ENCODE measurements at places on chromosomes 12 and 14.

DNA sequence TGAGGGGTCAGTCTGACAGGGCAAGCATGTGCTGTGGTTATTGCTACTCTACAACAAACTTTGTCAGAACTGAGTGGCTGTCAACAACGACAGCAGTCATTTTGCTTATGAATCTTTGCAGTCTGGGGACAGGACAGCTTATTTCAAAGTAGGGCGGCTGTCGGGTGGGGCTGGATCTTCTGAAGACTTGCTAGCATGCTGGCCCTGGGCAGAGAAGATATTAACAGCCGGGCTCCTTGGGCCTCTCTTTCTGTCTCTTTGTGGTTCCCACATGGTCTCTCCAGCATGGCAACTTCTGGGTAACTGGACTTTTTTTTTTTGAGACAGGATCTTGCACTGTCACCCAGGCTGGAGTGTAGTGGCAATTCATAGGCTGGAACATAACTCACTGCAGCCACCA, 33.9 kb upstream of the ALDH2 start:
- DNase-seq: no peak

DNA sequence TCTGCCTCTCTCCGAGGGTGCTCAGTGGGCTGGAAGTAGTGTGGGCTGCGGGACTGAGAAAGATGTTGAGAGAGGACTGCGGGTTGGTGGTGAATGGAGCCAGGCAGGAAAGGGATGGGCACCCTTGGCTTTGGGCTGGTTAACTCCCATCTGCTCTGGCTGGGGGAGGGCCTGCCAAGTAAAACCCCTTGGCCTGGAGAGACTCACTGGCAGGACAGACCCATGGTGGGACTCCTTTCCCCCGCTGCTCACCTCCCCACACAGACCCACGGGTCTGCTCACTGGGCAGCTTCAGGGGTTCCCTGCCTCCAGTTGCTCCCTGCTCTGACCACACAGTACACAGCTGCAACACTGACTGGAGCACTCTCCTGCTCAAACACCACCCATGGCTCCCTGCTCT, 54.1 kb downstream of the KRT80 start:
- DNase-seq: no peak

DNA sequence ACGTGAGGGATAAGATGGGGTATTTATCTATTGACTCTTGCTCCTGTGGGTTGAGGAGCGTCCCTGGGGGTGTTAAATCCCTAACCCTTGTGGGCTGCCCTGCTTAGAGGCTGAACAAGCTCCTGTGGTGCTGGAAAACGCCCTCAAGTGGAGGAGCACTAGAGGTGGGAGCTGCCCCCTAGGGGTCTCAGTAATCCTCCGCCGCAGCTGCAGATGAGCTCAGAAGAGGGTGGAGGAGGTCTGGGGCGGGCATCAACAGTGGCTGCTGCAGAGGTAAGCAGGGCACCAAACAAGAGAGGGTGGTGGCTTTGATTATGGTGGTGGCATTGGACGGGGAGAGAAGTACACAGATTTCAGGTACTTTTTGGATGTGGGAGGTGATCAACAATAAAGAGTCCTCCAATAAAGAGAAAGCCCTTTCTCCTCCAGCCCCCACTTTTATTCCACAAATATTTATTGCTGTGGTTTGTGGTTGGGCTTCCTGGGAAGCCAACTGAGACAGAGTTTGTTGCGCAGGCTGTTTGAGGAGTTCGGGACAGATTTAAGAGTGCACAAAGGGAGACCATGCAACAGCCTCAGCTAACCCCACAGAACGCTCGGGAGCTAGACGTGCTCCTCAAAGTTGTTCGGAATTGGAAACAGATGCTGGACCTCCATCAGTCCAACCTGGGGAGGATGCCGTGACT, 179.9 kb downstream of the ADCK1 start:
- no peak for DNase-seq

GRCh38 chr14:47392326-47392725, 283.1 kb downstream of the MDGA2 start:
- DNase-seq: no peak

DNA sequence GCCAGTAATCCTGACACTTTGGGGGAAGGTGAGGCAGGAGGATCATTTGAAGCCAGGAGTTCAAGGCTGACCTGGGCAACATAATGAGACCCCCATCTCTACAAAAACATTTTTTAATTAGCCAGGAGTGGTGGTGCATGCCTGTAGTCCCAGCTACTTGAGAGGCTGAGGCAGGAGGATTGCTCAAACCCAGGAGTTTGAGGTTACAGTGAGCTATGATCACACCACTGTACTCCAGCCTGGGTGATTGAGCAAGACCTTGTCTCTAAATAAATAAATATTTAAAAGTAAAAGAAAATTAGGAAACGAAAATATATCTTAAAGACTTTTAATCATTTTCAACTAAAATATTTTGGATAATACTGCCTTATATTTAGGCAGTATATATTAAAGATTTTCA, 25.9 kb downstream of the CKB start:
- DNase-seq: no peak

DNA sequence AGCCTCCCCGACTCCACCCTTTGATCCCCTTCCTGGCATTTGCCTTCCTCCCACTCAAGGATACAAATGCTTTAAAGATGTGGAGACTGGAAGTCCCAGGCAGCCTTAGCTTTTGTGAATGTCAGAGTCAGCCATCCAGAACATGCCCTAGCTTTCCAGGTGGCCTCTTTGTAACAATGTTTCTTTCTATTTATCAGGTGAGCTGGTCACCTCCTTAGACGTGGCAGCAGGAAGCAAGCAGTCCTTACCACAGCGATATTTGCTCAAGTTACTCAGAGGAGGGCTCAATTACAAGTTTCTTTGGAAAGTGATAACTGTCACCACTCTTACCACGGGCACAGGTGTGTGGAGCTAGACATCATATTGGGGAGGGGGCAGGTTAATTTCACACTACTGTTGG, 4.9 kb downstream of the GALNT6 start:
- no peak for DNase-seq

GRCh38 chr14:56333359-56334292, 215.4 kb downstream of the PELI2 start:
- no peak for DNase-seq

- DNase-seq: no peak
Measured at GRCh38 chr12:120586860-120587259, 5.7 kb upstream of the POP5 start.

DNA sequence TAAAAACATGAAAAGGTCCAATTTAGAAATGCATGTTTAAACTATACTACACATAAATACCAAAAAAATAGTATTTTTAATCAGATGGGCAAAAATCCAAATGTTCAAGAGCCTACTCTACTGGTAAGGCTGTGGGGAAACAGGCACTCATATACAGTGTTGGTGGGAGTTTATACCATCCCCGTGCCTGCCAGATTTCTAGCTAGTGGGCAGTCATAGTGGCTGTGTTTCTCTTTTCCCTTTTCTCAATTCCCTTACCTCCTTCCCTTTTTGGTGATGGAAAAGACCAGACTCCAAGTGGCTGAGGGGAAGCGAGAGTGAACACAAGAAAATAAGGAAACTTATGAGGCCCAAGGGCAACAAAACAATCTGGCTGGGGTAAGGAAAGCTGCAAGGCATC, 14.7 kb downstream of the ZNF641 start:
- DNase-seq: no peak

DNA sequence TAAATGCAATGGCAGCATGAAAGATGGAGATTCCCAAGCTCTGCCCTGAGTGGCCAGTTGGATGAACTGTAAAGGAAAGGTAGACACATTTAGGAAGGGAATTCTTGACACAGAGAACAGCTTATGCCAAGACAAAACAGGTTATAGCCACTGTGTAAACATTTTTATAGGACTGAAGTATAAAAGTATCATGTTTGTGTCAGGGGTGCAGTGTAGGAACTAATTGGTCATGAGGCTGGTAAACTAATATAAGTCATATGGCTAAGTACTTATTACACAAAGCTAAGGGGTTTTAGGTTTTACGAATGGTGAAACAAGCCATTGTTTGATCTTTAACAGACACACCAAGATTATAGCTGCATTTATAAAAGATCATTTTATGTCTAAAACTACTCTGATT, 207.7 kb upstream of the SLC16A7 start:
- DNase-seq: no peak

- no peak for DNase-seq
Measured at GRCh38 chr14:97328743-97329142, 531.6 kb downstream of the VRK1 start.

DNA sequence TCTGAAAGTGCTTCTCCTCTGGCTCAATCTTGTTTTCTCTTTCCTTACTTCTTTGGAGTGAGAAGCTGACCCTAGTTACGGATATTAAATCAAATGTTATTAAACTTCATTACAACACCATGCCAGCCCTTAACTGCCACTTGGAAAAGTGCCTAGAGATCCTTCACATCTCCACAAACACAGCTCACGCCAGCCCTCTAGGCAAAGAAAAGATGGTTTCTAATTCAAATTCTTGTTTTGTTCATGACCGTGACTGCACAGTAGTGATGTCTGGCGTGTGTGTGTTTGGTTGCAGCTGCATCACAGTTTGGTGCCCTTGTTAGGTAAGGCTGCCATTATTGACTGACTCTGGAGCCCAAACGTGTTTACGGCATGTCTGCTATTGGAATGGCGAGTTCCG, 113.0 kb downstream of the BEGAIN start:
- no peak for DNase-seq

- DNase-seq: no peak
Measured at GRCh38 chr14:88983755-88984154, 159.3 kb downstream of the TTC8 start.

GRCh38 chr14:89458713-89459420, 41.8 kb upstream of the FOXN3 start:
- no peak for DNase-seq

- DNase-seq: no peak
Measured at GRCh38 chr12:118342090-118342489, 30.6 kb downstream of the TAOK3 start.

GRCh38 chr14:103442288-103442687, 57.1 kb downstream of the MARK3 start:
- DNase-seq: no peak

DNA sequence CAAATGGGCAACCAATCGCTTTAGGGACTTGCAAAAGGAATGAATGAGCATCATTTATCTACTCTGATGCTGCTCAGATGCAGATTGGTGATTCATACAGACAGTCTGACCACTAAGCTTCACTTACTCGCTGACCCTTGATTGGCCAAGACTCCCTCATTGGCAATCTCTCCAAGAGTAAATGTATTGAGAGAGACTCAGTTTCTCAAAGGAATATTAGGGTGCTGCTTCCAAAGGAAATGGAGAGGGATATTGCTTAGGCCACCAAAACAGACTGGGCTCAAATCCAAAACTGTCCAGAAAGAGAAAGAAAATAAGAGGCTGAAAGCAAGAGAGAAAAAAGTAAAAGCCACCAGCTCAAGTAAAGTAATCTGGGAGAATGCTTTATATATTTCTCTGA, 785.2 kb downstream of the GALC start:
- no peak for DNase-seq

DNA sequence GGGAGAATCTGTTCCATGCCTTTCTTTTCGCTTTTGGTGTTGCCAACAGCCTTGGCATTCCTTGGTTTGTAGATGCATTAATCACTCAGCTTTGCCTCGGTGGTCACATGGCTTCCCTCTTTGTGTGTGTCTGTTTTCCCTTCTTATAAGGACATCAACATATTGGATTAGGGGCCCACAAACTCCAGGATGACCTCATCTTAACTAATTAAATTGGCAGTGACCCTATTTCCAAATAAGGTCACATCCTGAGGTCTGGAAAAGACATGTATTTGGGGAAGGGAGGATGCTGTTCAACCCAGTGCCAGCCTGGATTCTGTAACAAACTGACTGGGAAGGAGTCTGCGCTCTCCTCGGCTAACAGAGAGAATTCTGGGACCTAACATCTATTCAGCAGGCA, 365.7 kb upstream of the FKBP4 start:
- DNase-seq: no peak

- DNase-seq: no peak
Measured at GRCh38 chr14:37061697-37062096, 110.7 kb downstream of the SLC25A21 start.

GRCh38 chr14:91418387-91419043, 895 bp upstream of the CCDC88C start:
- DNase-seq: peak; percentile 65

GRCh38 chr14:98244162-98244948, 1027.6 kb downstream of the BCL11B start:
- DNase-seq: no peak

DNA sequence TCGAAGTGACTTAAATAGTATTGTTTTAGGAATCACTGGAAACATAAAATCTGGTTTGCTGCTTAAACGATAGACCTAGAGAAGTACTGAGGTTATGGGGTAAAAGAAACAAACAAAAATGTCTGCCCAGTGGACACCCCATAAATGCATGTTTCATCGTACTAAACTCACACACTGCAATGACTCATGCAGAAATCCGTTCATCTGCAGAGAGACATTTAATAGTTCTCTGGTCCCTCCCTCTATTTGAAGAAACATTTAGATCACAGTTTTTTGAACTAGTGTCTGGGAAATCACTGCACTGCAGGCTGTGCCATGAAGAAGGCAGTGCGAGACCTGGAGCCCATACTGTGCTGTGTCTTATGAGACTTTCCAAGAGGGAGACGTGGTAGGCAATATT, 25.5 kb downstream of the SLC17A8 start:
- DNase-seq: no peak
